T-helper 1 cell (primary cell): ENCODE measurements at places on chromosomes 1 and 21.

DNA sequence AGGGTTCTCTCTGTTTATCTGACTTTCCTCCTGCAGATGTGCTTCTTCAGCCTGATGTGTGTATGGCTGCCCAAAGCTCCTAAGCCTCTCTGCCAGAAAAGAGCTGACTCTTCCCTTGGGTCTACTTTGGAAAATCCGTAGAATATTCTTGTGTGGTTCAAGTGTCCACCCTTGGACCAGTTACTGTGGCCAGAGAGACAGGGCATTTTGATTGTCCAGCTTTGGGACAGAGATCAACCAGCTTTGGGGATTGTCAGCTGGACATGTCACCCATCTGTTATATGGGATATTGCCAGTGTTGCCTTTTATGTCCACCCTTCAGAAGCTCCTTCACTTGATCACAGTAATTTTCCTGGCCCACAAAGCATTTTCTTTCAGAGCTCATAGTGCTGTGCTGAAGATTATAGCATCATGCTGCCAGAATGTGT lies 126.2 kb upstream of the L1TD1 start:
- DNase-seq: no peak

DNA sequence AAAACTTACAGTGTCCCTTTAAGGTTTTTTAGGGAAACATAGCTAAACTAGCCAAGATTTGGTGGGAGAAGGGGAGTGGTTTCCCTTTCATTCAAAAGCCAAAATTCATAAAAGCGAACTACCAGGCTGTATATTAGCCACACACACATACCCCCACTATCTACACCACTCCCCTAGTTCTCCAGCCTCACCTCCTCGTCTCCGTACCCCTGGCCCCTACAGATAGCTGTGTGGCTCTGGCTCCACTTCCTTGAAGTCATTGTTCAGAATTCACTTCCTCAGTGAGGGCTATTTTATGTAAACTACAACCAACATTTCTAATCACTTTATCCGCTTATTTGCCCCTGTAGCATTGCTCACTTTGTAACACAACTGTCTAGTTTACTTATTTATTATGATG lies 5.3 kb upstream of the DPH5 start:
- DNase-seq: no peak

DNA sequence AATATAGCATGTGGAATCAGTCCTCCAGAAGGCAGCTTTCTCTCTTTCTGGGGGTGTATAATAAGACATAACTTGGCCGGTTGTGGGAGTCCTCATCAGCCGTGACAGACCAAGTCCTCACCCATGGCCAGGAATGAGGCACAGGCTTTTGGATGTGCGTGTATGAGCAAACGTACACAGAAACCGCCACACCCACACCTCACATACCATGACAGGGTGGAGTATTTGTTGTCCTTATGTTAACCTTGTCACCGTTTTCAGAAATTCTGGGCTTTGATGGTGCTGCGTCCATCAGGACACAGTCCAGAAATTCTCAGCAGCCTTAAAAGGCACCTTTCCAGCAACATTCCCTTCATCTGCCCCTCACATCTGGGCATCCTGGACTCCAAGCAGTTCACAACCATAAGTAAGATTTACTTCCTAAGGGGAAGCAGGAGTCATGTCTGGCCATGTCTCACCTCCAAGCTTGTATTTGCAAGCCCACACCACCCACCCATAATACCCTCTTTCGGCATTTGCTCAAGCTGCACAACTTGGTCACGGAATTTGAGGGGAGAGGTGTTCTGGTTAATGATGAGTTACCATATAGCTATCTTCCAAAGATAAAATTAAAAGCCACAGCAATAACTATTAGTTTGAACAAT lies 12.4 kb downstream of the C1orf116 start:
- no peak for DNase-seq

DNA sequence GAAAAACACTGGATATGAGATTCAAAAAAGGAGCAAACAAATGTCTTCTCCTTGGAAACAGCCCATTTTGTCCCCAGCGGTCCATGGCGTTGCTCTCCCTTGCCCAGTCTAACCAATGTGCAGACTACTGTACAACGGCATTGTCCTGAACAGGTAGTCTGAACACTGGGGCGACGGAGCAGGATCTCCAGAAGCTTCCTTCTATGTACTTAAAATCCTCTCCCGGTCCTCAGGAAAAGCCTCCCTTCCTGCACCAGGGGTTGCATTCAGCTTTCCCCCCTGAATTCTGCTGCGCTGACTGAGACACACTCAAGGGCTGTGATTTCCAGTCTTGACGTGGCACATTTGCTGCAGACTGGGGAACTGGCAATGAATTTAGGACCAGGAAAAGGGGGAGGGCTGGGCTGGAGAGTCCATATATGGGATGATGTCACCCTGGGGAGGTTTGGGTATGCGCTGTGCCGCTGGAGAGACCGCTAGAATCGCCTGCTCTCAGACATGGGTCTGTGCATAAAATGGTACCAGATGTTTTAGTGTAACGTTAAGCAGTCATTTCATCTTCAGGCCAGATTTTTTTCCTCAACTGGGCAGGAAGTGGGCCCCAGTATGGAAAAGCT lies 275.9 kb upstream of the C1orf105 start:
- no peak for DNase-seq

- no peak for DNase-seq
These were observed 1784.5 kb downstream of the MRPL39 start for GRCh38 chr21:23822760-23823159.

DNA sequence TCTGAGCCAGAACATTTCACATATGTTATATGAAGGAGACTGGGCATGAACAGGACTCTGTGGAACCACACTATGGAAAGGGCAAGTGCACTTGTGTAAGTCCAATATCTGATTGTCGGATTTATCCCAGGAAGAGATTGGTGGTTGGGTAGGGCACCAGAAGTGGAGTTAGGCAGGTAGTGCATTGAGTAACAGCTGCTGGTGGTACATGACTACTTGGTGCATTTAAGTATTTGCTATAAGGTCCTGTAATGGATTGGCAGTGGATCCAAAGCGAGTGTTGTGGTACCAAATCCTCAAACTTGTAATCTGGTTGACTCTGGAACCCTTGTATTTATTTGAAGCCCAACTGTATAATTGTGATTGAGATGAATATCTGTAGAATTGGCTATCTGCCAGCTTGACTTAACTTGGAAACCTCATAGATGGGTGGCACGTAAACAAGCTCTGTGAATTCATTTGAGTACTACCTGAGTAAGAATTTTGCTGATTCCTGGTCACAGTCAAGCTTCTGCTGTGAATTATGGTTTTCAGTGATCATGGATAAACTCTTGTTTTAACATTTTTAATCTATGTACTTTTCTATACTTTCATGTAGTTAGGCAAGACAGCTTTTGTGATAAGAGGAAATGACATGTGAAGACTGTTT lies 21.1 kb downstream of the UBAP2L start:
- no peak for DNase-seq

DNA sequence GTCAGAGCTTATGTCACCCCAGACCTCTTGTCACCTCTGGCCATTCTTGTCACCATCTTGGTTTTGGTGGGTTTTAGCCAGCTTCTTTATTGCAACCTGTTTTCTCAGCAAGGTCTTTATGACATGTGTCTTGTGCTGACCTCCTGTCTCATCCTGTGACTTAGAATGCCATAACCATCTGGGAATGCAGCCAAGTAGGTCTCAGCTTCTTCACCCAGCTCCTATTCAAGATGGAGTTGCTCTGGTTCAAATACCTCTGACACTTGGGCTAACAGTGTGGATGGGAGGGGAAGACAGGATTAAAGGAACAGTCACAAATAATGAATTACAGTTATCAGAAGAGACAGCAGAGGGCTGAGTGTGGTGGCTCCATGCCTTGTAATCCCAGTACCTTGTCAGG lies 30.5 kb upstream of the PIK3CD start:
- no peak for DNase-seq

DNA sequence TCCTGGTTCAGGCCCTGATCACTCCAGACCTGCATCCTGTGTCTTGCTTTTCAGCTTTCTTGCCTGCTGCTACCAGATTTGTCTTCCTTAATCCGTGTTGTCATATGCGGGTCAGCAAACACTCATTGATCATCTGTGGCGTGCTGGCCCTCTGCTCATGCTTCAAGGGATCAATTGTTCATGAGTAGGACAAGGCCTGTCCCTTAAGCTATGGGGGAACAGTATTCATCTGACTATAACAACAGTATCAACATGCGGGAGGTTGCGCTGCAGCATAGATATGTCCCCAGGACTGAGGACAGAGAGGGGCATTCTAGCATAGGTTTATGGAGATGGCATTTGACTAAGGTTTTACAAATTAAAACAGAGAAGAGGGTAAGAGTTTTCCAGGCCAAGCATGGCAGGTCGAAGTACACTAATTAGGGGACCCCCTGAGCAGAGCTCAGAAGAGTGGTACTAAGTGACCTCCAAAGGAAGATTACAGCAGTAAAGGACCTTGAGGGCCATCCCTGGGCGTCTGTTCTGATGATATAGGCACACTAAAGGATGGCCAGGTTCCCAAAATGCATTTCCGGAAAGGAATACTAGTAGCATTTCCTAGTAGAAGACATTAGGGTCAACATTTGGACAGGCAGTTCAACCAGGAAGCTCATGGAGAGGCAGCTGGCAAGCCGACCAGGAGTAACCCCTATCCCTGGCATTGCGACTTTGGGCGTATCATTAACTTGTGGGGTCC lies 811 bp upstream of the ZNF672 start:
- no peak for DNase-seq

GRCh38 chr1:198423673-198424072 lies 116.8 kb downstream of the ATP6V1G3 start:
- no peak for DNase-seq

GRCh38 chr1:61084491-61085031 lies 2.2 kb downstream of the NFIA start:
- no peak for DNase-seq

DNA sequence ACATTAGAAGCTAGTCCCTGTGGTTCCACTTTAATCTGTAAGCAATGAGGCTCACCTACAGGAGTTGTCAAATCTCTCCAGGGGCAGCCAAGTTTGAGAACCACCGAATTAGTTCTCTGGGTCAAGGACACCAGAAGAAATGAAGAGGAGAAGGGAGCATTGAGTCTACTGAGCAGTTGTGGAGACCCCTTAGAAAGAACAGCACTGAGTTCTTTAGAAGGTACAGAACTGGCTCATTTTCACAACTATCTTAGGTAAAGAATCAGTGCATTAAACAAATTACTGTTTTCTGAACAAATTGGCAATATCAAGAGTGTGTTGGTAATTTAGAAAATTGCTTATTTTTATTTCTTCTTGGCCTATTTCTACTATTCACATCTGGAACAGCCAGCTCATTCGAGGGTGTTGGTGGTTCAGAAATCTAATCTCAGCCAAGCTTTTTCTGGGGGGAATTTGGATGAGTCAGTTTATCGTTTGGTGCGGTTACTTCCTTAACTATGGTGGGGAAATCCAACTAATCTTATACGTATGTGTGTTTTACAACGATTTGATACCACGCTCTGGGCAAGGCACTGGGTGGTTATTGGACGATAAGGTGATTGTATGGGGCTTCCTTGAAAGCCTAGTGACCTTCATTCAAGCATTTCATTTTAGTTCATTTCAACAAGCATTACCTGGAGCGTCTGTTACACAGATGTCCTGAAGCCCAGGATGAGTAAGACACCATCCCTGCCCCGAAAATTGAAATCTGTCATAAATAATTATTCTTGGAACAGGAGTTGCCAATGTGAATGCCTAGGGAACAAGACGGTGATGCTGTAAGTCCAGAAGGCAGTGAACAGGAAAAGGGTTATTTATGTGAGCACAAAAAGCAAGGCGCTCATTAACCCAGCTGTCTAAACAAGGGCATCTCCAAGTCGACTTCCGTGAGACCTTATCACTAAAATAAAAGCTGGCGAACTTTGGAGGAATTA lies 52.0 kb upstream of the TMPRSS2 start:
- no peak for DNase-seq
